ENCODE measurements at places on chromosomes 13 and 19.

- no peak for DNase-seq
Measured at GRCh38 chr13:95136638-95137037, 164.6 kb downstream of the ABCC4 start.

DNA sequence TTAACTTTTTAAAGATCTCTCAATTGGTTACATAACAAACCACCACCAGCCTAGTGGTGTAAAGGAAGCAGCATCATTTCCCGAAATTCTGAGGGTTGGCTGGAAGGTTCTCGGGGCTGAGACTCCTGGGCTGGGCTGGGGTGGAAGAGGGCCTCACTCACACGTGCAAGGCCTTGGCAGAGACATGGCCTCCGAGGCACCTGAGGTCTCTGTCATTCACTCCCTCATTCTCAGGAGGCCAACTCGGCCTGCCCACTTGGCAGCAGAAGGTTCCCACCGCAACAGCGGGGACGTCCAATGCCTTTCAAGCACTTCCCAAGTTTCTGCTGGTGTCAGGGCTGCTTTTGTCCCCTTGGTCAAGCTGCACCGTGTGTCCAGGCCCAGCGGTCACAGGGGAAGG, 18.6 kb upstream of the RASA3 start:
- no peak for DNase-seq

DNA sequence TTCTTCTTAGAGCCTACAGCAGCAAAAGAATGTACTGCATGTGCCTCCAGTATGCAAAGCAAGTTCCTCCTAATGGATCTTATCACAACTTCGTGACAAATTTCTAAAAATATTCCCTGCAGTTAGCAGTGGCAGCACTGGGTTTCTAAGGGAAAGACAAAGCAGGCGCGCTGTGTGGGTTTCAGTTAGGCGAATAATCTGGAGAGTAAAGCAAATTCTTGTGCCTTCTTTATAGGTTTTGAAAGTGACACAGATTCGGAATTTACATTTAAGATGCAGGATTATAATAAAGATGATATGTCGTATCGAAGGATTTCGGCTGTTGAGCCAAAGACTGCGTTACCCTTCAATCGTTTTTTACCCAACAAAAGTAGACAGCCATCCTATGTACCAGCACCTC, 167.9 kb downstream of the LMO7 start:
- no peak for DNase-seq

DNA sequence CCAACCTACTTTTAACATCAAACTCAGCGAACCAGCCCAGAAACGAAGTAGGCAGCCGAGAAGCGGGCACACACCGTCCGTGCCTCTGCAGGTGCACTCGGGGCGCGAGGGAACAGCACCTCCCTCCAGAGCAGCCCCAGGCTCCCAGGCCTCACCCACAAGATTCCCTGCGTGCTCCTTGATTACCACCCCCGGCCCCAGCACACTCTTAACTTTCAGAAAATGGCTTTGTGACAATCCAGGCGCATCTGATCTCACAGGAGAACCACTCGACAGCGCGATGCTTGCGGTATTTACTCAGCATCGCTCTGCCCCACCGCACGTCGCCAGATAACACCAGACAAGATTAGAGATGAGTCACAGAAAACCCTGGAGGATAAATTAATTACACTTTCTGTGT, 134.9 kb upstream of the SPACA7 start:
- no peak for DNase-seq

DNA sequence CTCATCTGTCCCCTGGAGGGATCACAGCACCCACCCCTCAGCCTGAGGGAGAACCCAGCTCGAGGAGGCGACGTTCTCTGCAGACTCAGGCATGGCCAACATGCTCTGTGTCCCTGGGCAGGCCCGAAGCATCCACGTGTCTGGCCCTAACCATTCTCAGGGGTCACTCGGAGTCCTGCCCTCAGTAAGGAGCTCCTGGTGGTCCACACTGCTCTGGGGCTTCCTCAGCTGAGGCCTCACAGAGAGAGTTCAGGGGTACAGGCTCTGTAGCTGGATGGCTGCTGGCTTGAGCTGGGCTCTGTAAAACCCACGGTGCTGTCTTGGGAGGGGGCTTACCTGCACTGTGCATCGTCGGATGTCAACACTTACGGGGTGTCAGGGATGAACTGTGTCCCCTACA, 4.4 kb upstream of the SIGLEC8 start:
- DNase-seq, result no peak

DNA sequence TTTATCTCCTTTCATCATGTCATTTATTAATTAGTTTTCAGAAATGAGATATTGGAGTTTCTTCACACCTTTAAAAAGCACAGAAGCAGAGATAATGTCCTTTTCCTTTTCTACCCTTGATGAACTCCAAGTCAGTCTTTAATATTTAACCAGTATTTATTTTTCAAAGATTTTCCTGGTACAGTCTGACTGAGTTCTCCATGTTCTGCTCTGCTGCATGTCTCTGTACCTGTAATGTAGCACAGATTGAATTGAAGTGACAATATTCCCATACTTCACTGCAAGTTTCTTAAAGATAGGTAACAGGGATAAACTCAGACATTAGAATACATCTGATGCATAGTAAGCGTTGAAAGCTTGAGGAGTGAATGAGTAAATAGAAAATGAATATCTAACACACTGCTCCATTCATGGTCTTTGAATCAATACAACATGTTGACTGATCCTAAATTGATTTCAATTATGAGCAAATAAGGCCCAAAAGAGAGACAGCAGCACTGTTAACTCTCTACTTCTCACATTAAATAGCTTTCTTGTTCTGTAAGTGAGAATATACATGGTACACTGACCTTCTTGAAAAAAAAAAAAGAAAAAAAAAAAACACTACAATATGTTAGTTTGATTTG, 1323.6 kb upstream of the PRR20A start:
- no peak for DNase-seq

DNA sequence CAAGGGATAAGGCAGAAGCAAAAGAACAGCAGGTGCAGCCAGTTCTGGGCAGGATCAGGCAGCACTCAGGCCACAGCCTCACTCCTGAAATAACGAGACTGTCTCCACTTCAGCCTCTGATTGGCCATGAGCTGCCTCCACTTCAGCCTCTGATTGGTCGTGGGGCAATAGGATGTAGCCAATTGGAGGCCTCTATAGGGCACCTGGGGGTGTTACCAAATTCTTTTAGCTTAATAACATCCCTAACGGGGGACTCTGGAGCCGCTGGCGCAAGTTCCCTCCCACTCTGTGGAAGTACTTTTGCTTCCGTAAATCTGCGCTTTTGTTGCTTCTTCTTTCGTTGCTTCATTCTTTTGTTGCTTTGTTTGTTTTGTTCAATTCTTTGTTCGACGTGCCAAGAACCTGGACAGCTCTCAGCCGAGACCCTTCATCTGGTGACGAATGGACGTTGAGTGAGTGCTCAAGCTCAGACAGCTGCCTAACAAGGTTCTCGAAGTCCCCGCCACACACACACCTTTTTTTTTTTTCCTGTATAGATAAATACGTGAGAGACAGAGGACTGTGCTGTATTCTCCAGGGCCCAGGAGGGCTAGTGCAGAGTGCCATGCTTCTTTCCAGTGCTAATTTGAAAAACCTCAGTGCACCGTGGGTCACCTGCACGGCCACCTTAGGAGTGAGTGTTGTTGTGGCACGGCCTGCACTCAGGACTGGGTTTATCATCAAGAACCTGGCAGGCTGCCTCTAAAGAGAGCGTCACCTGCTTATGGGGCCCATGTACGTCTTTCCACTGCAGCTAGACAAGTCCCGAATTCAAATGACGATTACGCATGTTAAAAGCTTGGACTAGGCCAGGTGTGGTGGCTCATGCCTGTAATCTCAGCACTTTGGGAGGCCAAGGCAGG, 32.0 kb upstream of the TUBGCP3 start:
- DNase-seq, result peak; percentile 43

DNA sequence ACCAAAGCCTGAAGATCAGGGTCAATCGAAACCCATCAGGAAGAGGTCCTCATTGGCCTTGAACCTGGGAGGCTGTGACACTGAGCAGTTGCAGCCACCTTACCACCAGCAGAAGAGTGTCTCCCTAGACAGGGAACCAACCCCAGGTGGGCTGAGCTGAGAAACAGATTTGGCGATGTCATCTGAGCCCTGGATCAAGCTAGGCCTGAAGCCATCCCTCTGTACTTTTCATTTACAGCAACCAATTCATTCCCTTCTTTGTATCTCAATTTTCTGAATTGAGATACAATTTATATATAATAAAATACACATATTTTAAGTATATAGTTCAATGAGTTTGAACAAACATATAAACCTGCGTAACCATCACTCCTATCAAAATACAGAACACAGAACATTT, 14.6 kb downstream of the RHPN2 start:
- DNase-seq, result no peak

GRCh38 chr19:30580673-30581072, 208.5 kb downstream of the ZNF536 start:
- DNase-seq, result no peak

DNA sequence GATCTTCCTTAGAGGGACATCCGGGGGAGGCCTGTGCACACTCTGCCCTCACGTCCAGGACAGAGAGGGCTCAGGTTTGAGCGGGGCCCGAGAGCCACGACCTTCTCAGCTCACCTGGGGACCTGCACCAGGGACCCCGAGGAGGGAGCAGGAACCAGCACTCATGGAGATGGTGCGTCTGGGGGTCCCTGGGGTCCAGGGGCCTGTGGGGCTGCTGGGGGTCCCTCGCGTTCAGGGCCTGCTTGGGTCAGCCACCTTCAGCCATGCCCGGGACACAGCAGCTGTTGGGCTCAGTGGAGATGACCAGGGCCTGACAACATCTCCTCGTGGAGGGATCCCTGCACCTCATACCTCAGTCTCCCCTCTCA, 47.1 kb downstream of the TMEM255B start:
- DNase-seq, result no peak

DNA sequence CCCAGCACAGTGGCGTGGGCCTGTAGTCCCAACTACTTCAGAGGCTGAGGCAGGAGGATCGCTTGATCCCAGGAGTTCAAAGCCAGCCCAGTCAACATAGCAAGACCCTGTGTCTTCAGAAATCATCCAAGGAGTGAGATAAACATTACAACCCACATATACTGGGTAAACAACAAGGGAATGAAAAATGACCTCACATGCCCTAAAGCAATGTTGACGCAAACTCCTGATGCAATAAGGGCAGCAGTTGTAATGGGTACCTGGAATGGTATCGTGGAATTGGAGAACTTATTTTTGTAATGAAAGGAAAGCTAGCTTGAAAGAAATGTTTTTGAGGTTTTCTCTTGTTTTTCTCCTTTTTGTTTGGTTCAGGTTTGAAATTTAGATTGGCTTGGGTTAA, 24.5 kb upstream of the LGALS16 start:
- DNase-seq, result no peak

GRCh38 chr13:21613791-21614190, 9.8 kb upstream of the MICU2 start:
- no peak for DNase-seq

GRCh38 chr19:32599736-32600157, 18.8 kb downstream of the PDCD5 start:
- peak; percentile 57 for DNase-seq

DNA sequence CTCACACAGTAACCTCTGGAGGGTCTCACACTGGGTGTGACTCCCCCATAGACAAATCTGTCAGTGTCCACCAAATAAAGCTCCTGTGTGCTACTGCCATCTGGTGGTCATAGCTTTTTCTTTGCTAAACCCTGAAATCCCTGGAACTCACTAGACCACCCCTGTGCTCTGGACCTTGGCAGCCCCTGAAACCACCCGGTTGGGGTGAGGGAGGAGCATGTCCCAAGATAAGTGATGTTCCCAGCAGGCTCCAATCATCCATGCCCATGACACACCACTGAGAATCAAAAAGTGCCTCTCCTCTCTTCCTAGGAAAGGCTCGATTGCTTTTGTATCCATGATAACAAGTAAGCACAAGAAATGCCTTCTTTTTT, 6.5 kb upstream of the HSD17B14 start:
- peak; percentile 62 for DNase-seq

- DNase-seq, result no peak
Measured at GRCh38 chr19:41426116-41426841, 895 bp downstream of the B3GNT8 start.

DNA sequence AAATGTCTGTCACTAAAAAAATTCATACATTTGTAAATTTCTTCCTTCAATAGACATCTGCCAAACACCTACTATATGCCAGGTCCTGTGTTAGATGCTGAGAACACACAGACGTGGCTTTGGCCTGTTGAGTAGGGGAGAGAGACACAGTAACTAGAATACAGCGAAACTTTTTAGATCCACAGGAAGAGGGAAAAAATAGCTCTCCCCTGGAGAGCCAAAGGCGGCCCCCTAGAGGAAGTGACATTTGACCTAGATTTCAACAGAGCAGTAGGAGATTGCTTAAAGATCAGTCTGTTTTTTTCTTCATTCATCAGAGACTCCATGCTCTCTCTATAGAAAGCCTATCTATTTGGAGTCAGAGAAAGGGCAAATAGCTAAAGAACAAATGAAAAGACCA, 11.3 kb downstream of the LCP1 start:
- DNase-seq, result no peak

- no peak for DNase-seq
Measured at GRCh38 chr19:9865732-9866501, 30.8 kb downstream of the PIN1 start.

DNA sequence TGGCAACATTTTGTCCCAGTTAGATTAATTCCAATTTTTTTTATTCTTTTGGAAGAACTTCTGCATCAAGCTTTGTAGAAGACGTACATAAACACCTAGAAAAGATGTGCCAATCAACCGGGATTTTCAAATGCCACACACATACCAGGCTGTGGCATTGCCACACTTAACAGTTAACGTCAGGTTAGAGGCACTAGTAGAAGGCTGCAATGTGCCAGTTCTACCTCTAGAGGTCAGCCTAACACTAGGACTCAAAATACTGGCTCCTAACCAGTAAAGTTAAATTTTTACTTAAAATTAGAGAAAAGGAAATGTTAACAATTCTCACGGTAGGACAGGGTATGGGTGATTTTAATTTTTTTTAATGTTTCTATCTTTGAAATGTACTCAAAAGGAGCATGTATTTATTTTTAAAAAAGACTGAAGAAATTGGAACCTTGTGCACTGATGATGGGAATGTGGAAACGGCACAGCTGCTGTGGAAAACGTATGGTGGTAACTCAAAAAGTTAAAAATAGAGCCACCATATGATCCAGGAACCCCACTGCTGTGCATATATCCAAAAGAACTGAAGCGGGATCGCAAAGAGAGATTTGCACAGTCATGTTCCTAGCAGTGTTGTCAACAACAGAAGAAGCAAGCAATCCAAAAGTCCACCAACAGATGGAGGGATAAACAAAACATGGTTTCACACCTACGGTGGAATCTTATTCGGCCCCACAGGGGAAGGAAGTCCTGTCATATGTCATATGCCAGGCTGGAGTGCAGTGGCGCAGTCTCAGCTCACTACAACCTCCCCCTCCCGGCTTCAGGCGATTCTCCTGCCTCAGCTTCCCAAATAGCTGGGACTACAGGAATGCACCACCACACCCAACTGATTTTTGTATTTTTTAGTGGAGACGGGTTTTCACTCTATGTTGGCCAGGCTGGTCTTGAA, 30.3 kb downstream of the CRYL1 start:
- peak; percentile 76 for DNase-seq

DNA sequence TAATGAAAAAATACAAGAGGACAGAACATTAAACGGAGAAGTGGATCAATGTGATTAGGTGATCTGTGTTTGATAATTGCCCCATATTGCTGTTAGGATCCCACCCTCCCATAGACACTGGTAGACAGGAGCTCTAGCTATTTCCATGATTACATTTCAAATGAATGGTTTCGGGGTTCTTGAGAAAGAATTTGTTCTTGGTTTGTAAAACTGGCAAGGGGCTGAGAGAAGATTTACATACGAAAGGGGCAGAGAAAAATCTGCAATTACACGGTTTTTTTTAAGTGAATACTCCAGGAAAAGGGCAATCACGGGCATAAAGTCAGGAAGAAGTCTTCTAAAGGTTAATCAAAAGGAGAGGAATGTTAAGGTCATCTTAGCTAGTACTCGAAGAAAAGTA, 2125.7 kb upstream of the PCDH20 start:
- DNase-seq, result no peak
